Iris pigment epithelial cell (primary cell): ENCODE measurements at places on chromosomes 6 and 20.

- DNase-seq = no peak
Observed at GRCh38 chr6:115740907-115741306, 319.8 kb downstream of the FRK start.

DNA sequence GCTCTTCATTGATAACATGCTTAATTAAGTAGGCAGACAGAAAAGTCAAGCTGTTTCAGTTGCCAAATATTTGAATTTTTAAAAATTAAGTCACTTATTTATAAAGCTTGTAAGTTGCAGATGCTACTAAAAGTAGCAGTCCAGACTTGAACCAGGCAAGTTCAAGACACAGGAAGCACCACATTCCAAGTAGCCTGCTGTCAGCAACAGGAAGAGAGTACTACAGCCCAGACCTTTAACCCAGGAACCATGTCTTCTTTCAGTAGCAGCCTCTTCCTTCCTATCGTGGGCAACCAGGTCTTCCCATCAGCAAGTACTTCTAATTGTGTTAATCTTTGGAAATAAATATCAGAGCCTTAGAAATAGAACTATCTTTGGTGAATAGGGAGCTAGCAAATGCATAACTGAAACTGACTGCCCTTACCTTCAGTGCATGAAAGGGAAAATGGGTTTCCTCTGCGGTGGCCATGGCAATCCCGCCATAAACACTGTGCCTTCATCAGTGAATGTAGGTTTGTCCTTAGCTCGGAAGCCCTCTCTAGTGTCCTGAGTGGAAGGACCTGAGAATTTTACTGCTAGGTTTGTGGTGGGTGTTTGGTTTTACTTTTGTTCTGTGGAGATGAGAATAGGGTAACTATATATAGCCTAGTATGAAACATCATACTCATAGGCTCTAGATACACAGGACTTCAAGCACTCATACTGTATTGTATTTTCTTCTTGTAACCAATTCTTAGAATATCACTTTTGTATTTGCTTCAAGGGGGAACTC is 95.6 kb downstream of the SYCP2 start:
- no peak for DNase-seq

DNA sequence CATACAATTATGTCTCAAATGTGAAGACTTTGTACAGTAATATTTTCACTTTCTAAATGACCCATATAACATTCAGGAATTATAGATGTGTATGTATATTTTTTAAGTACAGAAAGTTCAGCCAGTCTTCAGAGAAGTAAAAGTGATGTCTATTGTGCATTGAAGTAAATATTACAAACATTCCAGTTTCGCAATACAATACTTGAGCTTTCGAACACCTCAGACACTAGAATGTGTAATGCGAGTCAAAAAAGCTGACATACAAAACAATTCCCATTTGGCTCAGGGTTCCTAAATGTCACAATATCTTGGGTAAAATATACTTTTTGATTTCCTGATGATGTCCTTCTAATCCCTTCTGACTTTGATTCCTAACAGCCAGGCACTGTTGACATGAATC is 101.4 kb downstream of the ZNF217 start:
- peak; percentile 8 for DNase-seq

GRCh38 chr6:161482517-161482858 is 208.6 kb upstream of the AGPAT4 start:
- DNase-seq = no peak

- no peak for DNase-seq
Observed at GRCh38 chr6:43304361-43304760, 4.3 kb downstream of the CRIP3 start.

DNA sequence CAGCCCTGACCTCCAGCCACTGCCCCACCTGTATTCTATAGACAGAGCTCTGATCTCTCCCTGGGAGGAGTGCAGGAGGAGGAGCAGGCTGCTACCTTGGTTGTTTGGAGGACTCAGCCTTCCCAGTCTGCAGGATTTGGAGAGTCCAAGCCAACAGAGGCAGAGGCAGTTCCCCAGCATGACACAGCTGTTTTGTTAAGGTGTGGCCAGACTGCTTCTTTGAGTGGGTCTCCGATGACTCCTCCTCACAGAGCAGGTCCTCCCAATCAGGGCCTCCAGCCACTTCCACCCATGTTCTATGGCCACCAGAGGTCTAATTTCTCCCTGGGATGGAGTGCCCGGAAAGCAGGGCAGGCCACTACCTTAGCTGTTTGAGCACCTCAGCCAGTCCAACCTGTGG is 203.5 kb downstream of the HACE1 start:
- no peak for DNase-seq

DNA sequence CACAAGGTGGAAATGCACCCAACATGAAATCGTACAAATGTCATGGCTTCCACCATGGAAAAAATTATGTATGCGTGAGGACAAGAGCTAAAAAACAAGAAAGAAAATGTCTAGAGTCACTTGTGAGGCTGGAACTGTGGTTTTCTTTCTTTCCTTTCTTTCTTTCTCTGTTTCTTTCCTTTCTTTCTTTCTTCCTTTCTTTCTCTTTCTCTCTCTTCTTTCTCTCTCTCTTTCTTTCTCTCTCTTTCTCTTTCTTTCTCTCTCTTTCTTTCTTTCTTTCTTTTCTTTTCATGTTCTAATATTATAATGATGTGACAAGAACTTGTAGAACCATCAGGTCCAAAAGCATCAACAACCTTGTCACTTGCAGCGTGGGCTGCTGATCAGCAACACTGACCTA is 28.4 kb downstream of the ZNF311 start:
- no peak for DNase-seq
